ENCODE measurements at places on chromosomes 5 and 9.

GRCh38 chr5:169442403-169442874 lies 141.1 kb upstream of the SPDL1 start:
- H3K27me3 ChIP-seq, result no peaks in the 10 kb centered on the region
- DNase-seq, result no peak
- H3K4me3 ChIP-seq, result no peak overlapping the region

DNA sequence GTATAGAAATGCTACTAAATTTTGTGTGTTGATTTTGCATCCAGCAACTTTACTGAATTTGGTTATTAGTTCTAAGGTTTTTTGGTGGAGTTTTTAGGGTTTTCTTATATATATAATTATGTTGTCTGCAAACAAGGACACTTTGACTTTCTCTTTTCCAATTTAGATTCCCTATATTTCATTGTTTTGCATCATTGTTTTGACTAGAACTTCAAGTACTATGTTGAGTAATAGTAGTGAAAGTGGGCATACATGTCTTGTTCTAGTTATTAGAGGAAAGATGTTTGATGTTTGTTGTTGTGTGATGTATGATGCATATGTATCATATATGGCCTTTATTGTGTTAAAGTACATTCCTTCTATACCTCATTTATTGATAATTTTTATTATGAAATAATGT lies 362.3 kb upstream of the PRR16 start:
- H3K36me3 ChIP-seq, result no peaks in the 10 kb centered on the region
- no peak overlapping the region for H3K27ac ChIP-seq
- H3K27me3 ChIP-seq, result no peaks in the 10 kb centered on the region

- no peaks in the 10 kb centered on the region for H3K27me3 ChIP-seq
- H3K36me3 ChIP-seq, result no peaks in the 10 kb centered on the region
- no peak for DNase-seq
- H3K27ac ChIP-seq, result no peak overlapping the region
These were observed 393.0 kb downstream of the TMEM167A start for GRCh38 chr5:82684165-82684564.

DNA sequence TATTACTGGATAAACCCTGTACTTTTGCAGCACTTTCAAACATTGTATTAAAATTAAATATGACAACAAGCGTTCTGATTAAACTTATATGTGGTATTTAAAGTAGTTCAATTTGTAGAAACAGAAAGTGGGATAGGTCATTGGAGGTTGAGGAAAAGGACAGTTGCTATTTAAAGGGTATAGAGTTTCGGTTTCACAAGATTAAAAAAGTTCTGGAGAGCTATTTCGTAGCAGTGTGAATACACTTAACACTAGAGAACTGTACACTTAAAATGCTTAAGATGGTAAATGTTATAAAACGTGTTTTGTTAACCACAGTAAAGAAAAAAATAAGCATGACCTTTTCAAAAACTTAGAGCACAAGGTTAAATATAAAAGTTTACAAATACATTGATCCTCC lies 382.1 kb downstream of the BRINP1 start:
- H3K4me3 ChIP-seq, result no peak overlapping the region
- no peak overlapping the region for H3K27ac ChIP-seq
- no peaks in the 10 kb centered on the region for H3K27me3 ChIP-seq
- DNase-seq, result no peak
- no peaks in the 10 kb centered on the region for H3K4me1 ChIP-seq

GRCh38 chr9:77747163-77747562 lies 99.0 kb upstream of the GNA14 start:
- H3K27ac ChIP-seq, result no peak overlapping the region
- no peaks in the 10 kb centered on the region for H3K27me3 ChIP-seq
- no peak for DNase-seq
- H3K4me1 ChIP-seq, result no peaks in the 10 kb centered on the region

- H3K4me1 ChIP-seq, result no peaks in the 10 kb centered on the region
- H3K4me3 ChIP-seq, result no peak overlapping the region
- no peaks in the 10 kb centered on the region for H3K36me3 ChIP-seq
- no peaks in the 10 kb centered on the region for H3K27me3 ChIP-seq
- no peak for DNase-seq
These were observed 506.9 kb downstream of the ZNF608 start for GRCh38 chr5:124239572-124239971.

GRCh38 chr5:169169783-169170182 lies 131.2 kb downstream of the SLIT3 start:
- no peak overlapping the region for H3K4me3 ChIP-seq
- no peak overlapping the region for H3K27ac ChIP-seq
- H3K27me3 ChIP-seq, result no peaks in the 10 kb centered on the region
- DNase-seq, result no peak

GRCh38 chr9:33535541-33535940 lies 11.5 kb downstream of the ANKRD18B start:
- no peak for DNase-seq
- H3K27ac ChIP-seq, result no peak overlapping the region
- H3K27me3 ChIP-seq, result no peaks in the 10 kb centered on the region
- H3K36me3 ChIP-seq, result no peaks in the 10 kb centered on the region
- H3K4me3 ChIP-seq, result no peak overlapping the region

DNA sequence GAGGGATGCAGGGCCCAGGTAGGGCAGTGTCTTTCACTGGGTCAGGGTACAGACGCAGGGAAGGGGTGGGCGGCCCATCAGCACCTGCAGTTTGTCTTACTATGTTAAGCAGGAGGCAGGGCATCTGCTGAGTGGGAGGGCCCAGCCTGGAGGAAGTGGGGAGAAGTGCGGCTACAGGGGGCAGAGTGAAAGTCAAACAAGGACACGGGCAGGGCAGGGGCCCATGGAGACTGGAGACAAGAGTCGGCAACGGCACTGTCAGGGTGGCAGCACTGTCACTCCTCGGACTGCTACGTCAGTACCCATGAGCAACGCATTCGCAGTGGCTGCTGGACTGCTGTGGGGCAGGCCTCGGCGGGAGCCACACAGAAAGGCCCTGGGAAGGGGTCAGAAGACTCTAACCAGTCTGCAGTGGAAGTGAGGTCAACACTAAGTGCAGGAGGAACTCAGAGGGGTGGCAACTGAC lies 19.7 kb downstream of the CAMSAP1 start:
- DNase-seq, result peak; percentile 26
- H3K36me3 ChIP-seq, result peaks cover 1% of the 10 kb centered on the region
- H3K4me3 ChIP-seq, result peak overlapping the region; percentile 24
- peak overlapping the region; percentile 45 for H3K27ac ChIP-seq
- no peaks in the 10 kb centered on the region for H3K27me3 ChIP-seq

DNA sequence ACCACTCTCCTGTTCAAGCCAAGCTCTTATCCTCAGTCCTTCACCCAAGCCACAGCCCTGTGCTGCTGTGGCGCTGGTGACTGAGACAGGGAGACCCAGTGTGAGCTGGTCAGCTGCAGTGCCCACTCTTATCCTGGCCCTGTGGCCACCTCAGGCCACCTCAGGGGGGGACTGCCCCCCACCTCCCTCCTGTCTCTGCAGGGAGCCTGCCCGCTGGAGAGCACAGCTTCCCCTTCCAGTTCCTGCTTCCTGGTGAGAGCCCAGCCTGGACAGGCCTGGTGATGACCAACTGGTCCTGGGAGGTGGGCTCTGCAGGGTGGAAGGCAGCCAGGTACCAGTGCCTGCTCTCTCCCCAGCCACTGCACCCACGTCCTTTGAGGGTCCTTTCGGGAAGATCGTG lies 5.5 kb upstream of the EHMT1 start:
- H3K27me3 ChIP-seq, result no peaks in the 10 kb centered on the region
- no peak overlapping the region for H3K27ac ChIP-seq
- H3K4me1 ChIP-seq, result peaks cover 18% of the 10 kb centered on the region
- H3K4me3 ChIP-seq, result no peak overlapping the region

DNA sequence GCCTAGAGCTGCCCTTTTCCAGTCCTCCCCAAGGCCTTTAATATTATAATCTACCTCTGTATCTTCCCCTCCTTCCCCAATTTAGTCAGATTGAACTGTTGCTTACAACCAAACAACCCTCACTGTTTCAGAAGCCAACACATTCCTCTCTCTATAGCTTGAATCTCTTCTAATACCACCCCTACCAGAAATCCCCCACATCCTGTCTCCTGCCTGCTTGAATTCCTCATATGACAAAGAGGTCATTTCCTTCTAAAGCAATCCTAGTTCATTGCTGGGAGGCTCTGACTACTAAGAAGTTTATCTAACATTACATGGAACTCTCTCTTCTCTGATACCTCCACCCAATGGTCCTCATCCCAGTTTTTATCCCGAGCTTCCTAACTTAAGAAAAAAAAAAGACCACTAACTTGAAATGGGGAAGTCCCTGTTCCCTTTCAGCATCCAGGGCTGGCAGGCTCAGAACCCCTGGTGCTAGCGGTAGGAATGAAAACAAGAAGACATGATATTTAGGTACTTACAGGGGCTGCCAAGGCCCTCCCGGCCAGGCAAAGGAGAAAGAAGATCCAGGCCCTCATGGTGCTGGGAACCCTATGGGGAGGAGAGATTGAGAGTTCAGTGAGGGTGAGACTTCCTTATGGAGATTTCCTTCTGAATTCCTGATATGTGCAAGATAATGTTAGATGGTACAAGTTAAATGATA lies 11.0 kb downstream of the SPARC start:
- no peaks in the 10 kb centered on the region for H3K36me3 ChIP-seq
- no peaks in the 10 kb centered on the region for H3K4me1 ChIP-seq
- H3K4me3 ChIP-seq, result no peak overlapping the region
- no peak overlapping the region for H3K27ac ChIP-seq
- no peak for DNase-seq

DNA sequence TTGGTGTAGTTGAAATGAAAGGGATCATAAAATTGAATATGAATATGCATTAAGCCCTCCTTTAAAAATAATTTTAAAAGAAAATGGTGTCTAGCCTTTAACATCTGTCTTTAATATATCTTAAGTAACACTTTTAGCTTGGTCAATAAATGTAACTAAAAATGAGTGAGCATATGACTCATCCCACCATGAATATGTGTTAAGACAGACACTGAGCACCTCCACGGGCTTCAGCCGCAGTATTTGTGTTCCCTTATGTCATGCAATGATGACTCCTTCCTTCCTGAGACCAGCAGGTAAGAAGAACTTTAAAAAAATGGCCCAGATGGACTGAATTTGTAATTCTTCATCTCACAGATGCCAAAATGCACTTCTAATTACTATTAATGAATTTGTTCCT lies 563.2 kb downstream of the NR2F1-AS1 start:
- no peak overlapping the region for H3K27ac ChIP-seq
- H3K36me3 ChIP-seq, result no peaks in the 10 kb centered on the region
- no peaks in the 10 kb centered on the region for H3K4me1 ChIP-seq
- DNase-seq, result no peak

- no peaks in the 10 kb centered on the region for H3K27me3 ChIP-seq
- H3K4me3 ChIP-seq, result no peak overlapping the region
- H3K4me1 ChIP-seq, result no peaks in the 10 kb centered on the region
- DNase-seq, result no peak
These were observed 17.7 kb downstream of the SLC45A2 start for GRCh38 chr5:33966805-33967204.

- no peak overlapping the region for H3K4me3 ChIP-seq
- H3K4me1 ChIP-seq, result peaks cover 9% of the 10 kb centered on the region
- peaks cover 12% of the 10 kb centered on the region for H3K27me3 ChIP-seq
These were observed 1.6 kb upstream of the MEF2C start for GRCh38 chr5:88884608-88884877.

- H3K27me3 ChIP-seq, result no peaks in the 10 kb centered on the region
- no peak overlapping the region for H3K4me3 ChIP-seq
- H3K36me3 ChIP-seq, result no peaks in the 10 kb centered on the region
- H3K4me1 ChIP-seq, result no peaks in the 10 kb centered on the region
These were observed 33.1 kb downstream of the RASA1 start for GRCh38 chr5:87300744-87301143.

DNA sequence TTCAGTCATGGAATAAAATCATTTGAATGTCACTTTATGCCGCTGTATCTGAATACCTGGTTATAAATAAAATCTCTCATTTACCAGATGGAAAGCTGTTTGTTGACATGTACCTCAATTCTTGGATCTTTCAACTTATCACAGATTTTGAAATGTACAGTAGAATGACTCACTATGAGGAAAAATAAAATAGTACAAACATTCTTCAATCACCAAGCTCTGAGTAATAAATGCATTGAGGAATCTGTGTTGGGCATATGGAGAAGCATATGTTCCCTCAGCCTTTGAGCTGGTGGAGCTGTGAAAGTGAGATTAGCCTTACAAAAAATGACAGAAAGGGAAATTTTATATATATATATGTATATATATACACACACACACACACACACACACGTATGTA lies 175.4 kb downstream of the KIAA0825 start:
- DNase-seq, result no peak
- H3K4me3 ChIP-seq, result no peak overlapping the region
- H3K27ac ChIP-seq, result no peak overlapping the region
- H3K4me1 ChIP-seq, result no peaks in the 10 kb centered on the region
- H3K36me3 ChIP-seq, result no peaks in the 10 kb centered on the region

- H3K27me3 ChIP-seq, result no peaks in the 10 kb centered on the region
- DNase-seq, result no peak
- H3K4me1 ChIP-seq, result no peaks in the 10 kb centered on the region
- no peaks in the 10 kb centered on the region for H3K36me3 ChIP-seq
- H3K4me3 ChIP-seq, result no peak overlapping the region
- no peak overlapping the region for H3K27ac ChIP-seq
These were observed 128.3 kb downstream of the SLC28A3 start for GRCh38 chr9:84212246-84212645.

DNA sequence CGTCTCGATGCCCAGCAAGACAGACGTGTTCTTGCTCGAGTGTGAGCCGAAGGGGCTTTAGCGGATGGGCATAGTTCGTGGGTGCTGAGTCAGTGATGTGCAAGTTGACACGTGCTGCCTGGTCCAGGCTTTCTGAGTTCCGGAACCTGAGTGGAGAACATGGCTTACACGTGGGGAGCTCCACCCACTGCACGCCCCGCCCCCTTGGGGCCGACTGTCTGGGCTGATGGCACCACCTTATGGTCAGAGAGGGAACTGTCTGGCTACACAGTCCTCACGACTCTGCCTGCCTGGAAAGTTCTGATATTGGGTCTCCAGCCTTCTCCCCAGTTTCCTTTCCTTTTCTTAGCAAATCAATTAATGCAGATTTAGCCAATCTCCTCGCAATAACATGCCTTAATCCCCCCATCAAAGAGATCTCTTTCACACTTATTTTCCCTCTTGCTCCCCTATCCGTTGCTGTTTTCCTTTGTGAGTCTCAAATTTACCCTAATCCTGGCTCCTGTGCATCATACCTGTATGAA lies 3.8 kb upstream of the STC2 start:
- H3K4me1 ChIP-seq, result peaks cover 3% of the 10 kb centered on the region
- no peaks in the 10 kb centered on the region for H3K36me3 ChIP-seq
